Hepatocyte (in vitro differentiated cells): ENCODE measurements at places on chromosomes 11 and 22. TPM values are rescaled to one million over a fixed set of nuclear protein-coding genes. Genes with fewer than 3 reads are reported as not detected.

Gene TNNT3
- 29.9 and 41.4 TPM in 2 replicates for polyA plus RNA-seq

Gene ARHGAP20
- 0.79 and 1.3 TPM in 2 replicates for polyA plus RNA-seq

Gene TUBA8
- polyA plus RNA-seq = 0.33 and 0.46 TPM in 2 replicates

Gene CELSR1
- polyA plus RNA-seq = 3.0 and 4.9 TPM in 2 replicates

Gene CTNND1
- polyA plus RNA-seq = 59.4 and 65.0 TPM in 2 replicates

Gene OMP
- polyA plus RNA-seq = 0.47 TPM in 1 of 2 replicates, not detected in the other
